ENCODE measurements at places on chromosomes 12 and 14.

GRCh38 chr12:110668480-110669192 is 20.3 kb downstream of the HVCN1 start:
- no peak for DNase-seq

- no peak for DNase-seq
Measured at GRCh38 chr14:71883094-71883493, 49.1 kb upstream of the RGS6 start.

GRCh38 chr12:67666605-67667004 is 18.1 kb downstream of the DYRK2 start:
- DNase-seq = no peak

- DNase-seq = no peak
Measured at GRCh38 chr12:48050174-48050573, 45.9 kb upstream of the COL2A1 start.

DNA sequence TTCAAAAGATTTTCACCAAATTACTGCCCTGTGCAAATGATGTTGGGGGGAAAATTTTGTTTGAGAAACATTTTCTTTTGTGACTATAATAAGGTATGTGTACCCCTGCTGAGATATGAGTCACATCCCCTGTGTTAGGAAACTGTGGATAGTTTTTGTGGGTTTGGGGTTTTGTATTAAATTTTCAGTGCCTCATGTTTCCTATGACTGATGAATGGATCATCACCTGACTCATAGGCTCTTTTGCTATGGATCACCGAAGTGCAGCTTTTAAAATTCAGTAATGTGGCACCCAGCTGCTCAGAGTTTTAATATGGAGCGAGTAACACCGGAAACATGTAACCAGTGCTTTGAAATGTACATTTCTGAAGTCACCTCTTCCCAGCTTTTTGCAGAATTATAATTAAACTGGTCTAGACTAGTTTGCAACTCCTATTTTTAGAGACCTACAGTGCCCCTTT is 167.4 kb upstream of the HMGA2 start:
- DNase-seq = peak; percentile 40

GRCh38 chr14:67566908-67567307 is 33.2 kb downstream of the PIGH start:
- DNase-seq = no peak

GRCh38 chr12:12890543-12891079 is 751 bp upstream of the GPRC5A start:
- peak; percentile 52 for DNase-seq

DNA sequence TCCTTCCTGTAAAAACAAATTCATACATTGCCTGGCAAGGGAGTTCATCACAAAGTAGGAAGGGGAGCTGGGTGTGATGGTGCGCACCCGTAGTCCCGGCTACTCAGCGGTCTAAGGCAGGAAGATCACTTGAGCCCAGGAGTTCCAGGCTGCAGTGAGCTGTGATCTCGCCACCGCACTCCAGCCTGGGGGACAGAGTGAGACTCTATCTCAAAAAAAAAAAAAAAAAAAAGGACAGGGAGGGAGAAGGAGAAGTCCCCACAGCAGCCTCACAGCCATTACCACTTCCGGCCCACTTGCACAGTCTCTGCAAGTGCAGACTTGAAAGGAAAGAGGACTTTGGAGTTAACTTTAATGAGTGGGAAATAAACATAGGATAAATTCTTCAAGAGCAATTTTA is 121.0 kb downstream of the FBXL14 start:
- peak; percentile 63 for DNase-seq
